A549 (cell line): ENCODE measurements at places on chromosomes 7 and 10.
A peak's percentile ranks its signal among the peaks of the same experiment; 100 is the strongest.

DNA sequence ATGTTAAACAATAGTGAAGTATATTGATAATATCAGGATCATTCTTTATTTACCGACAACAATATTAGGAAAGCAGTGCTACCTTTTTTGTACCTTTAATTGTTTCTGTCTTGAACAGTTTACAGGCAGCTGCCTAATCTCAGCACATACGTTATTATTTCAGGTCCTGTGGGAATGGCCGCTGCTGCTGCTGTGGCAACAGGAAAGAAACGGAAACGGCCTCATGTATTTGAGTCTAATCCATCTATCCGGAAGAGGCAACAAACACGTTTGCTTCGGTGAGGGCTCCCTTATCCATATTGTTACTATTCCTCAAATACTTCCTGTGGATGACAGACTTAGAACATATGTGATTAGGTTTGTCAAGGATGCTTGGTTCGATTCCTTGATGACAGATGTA lies 59.7 kb downstream of the NRF1 start:
- DNase-seq = no peak

DNA sequence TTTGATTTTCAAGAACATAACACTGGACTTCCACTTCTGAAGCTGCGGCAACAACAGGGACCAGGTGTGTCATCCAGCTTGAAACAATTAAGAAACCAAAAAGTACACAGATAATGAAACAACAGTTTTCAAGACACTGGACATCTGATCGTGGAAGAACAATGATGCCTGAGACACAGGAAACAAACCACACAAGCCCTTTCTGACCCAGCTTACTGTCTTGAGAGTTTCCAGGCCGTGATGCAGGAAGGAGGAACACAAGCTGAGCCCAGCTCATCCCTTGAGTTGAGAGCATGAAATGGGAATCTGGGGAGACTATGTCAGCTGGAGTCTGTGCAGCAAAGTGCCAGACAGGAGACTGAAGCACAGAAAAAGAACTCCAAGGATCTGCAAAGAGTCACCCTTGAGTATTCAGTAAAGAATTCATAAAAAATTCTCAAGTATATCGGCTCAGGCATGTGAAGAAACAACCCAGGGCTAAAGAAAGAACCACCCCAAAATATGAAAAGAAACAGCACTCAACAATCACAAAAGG lies 91.6 kb downstream of the RNF32 start:
- DNase-seq = no peak

- no peak for DNase-seq
These were observed 301.0 kb downstream of the LHFPL3 start for GRCh38 chr7:104629408-104629807.

GRCh38 chr7:141551094-141551781 lies at the start of gene AGK:
Gene AGK (plus strand): TSS chr7:141551410. CDS start chr7:141555467, 4,057 bp downstream.
- DNase-seq = peak; percentile 81

- peak; percentile 42 for DNase-seq
These were observed 47.9 kb upstream of the FOXK1 start for GRCh38 chr7:4634166-4634565.

DNA sequence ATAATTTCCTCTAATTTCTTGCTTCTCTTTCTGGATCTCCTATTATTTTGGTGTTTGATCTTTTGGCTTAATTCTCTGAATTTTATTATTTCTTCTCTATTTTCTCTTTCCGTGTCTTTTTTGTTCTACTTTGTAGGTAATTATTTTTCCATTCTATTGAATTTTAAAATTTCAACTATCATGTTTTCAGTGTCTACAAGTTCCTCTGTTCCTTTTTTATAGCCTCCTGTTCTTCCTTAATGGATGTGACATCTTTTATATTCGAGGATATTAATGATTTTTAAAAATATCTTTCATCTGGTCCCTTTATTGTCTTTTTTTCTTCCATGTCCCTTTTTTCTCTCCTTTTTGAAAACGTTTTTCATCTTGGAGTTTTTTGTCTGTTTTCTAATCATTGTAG lies 11.1 kb downstream of the CDC123 start:
- DNase-seq = no peak

DNA sequence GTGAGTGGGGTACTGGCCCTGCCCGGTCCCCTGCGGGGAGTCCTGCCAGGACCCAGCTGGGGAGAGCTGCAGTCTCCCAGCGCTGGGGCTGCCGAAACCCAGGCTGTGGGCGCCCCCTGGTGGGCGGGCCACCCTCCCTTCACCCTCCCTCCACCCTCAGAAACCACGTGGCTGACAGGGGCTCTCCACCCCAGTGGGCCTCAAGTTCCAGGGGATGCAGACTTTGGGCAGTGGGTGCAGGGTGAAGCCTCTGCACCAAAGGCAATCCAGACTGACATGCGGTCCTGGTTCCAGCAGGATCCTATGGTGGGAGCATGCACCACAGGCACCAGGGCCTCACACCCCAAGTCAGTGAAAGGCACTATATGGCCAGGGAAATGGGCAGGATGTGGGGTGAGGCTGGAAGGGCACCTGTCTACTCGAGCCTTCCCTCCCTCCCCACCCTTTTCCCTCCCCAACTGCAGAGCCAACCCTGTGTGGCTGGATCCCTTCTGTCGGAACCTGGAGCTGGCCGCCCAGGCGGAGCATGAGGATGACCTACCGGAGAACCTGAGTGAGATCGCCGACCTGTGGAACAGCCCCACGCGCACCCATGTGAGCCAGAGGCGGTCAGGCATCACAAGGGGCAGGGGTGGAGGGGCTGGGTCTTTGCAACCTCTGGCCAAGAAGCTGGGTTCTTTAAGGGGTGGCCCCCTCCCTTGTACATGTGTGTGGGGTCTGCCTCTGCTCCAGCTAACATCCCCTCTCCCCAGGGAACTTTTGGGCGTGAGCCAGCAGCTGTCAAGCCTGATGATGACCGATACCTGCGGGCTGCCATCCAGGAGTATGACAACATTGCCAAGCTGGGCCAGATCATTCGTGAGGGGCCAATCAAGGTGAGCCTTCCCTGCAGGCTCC lies 38.8 kb downstream of the PSAP start:
- DNase-seq = peak; percentile 82

DNA sequence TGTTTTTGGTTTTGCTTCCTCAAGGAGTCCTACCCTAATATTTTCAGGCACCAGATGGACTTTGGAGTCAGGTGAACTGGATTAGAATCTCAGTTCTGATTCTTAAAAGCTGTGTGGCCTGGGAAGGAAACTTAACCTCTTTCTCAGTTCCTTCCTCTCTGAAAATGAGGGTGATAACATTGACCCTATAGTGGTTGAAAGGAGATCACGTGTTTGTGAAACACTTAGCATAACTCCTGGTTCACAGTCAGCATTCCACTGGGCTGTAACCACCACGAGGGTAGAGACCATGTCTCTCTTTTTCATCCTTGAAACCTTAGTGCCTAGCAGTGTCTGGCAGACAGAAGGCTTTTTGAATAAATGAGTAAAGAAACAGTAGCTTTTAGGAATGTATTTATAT lies 16.7 kb downstream of the LSMEM1 start:
- no peak for DNase-seq

DNA sequence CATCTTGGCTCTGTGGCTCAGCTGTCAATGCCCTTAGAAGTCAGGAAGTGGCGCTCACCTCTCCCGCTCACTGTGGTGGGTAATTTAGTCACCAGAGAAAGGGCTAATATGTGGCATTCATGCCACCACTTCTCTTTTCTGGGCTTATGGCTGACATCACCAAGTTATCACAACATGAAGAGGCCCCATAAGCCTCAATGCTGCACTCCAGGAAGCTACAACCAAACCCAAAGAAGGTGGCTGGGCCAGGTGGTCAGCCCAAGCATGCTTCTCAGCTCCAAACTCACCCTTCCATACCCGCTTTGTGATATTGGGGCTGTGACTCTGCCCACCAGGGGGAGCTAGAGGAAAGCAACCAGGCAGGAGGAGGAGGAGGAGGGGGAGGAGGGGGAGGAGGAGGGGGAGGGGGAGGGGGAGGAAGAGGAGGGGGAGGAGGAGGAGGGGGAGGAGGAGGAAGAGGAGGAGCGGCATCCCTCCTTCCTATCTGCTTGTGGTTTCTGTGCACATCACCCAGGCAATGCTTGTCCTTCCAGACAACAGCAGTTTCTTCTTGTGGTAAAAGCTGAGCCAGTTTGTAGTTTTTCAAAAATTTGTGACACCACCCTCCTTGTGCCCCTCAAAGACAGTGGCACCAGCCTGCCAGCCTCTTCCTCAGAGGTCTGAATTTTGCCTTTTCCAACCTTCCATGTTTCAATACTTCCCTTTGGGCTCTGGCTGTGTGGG lies 42.1 kb downstream of the CYP26A1 start:
- DNase-seq = peak; percentile 39

DNA sequence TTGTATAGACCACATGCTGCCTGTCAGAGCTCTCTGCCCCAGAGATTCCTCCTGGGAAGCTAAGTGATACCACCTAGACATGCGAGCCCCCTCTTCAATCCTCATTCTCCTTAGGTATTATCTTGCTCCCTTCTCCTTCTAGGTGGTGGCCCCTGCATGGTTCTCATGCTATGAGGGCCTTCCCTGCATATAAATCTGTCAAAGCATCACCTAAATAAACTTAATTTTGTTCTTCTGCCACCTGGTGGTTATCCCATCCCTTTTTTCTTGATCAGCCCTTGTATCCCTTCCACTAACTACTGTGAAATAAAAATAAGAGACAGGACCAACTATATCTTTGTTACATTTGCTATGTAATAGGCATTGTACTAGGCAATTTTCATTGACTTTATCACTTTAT lies 242.1 kb downstream of the CDC14C start:
- peak; percentile 15 for DNase-seq

GRCh38 chr7:137606061-137606674 lies 240.6 kb downstream of the DGKI start:
- peak; percentile 52 for DNase-seq

DNA sequence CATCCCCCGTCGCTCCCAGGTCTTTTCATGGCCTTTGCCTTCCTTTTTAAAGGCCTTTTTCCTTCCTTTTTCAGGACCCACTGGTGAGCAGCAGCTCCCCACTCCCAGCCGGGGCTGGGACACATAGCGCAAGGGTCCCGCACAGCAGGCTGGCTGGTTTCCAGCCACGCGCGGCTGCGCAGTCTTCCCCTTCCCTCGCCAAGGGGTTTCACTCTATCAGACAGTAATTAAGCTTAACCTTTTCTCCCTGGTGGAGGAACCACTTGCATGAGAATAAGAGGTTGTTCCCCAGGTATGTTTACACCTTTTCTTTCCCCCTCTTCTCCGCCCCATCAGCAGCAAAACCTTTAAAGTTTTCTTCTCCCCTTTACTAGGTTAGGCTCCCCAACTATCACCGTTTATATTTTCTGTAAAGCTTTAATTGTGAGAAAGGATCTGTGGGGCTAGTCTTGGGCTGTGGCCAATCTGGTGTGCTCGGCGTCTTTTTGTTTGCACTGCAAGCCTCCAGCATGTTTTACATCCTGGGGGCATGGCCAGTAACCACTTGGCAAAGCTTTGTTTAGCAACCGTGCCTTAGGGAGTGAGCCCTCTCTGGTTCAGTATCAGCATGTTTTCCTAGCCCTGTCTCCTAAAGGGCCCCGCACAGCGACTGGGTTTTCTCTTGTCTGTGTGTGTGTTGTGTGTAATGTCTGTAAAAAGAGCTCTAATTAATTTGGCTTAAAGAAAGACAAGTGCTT lies 219.6 kb downstream of the PHF14 start:
- DNase-seq = no peak

DNA sequence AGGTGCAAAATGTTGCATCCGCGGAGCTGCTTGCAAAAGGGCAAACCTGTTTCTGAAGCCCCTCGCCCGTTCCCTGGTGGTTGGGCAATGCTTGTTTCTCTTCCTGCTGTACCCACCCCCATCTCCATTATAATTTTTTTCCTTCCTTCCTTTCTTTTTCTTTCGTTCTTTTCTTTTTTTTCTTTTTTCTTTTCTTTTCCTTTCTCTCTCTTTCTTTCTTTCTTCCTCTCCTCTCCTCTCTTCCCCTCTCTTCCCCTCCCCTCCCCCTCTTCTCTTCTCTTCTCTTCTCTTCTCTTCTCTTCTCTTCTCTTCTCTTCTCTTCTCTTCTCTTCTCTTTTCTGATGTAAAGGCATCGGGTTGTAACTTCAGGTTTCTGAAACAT lies 278.2 kb downstream of the GATA3 start:
- DNase-seq = no peak

- DNase-seq = no peak
These were observed 287.8 kb downstream of the PHF14 start for GRCh38 chr7:11261470-11261869.

DNA sequence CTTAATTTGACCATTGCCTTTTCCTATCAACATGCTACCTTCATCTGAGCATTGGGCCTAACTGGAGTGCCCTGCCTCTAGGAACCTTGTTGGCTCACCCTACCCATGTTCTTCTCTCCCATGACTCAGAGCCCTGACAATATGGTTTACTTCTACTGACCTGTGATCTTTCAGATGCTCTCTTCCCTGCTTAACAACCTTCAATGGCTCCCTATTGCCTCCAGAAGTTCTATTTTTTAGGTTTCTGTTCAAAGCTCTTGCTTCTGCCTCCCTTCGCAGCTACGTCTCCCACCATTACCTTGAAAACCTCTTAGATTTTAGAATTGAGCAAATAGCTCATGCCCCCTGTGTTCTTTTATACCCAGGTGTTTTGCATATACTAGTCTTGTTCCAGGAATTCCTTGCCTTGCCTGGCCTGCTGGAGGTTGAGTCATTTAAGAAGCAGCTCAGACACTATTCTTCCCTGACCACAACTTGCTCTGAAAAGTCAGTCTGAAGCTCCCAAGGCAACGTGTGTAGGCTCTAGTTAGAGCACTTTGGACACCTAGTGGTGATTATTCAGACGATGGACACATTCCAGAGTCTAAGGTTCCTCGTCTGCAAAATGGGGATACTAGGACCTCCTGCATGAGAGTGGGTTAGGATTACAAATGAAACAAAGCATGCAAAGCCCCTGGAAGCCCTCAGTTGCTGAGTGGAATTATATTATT lies 64.4 kb upstream of the EMX2 start:
- peak; percentile 47 for DNase-seq

DNA sequence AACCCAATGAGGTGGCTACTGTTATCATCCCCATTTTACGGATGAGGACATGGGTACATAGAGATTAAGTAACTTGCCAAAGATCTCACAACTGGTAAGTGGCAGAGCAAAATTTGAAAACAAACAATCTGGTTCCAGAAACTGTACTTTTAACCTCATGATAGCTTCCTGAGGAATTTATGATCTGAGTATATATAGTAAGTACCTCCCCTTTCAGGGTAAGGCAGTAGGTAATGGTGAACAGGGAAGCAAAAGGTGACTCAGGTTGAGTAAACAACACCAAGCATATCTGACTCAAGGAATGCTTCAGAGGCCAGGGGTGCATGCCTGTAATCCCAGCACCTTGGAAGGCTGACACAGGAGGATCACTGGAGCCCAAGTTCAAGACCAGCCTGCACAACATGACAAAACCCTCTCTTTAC lies 21.1 kb downstream of the KLLN start:
- peak; percentile 60 for DNase-seq

- DNase-seq = no peak
These were observed 138.0 kb downstream of the FAM53B start for GRCh38 chr10:124605856-124606812.

GRCh38 chr10:2885288-2886278 lies 181.8 kb upstream of the PFKP start:
- DNase-seq = no peak
